ENCODE measurements at places on chromosomes 7 and 10.
A peak's percentile ranks its signal among the peaks of the same experiment; 100 is the strongest.

GRCh38 chr10:89665302-89665701, 20.3 kb upstream of the PANK1 start:
- H3K36me3 ChIP-seq = no peaks in the 10 kb centered on the region
- ATAC-seq = no peak
- no peak overlapping the region for H3K4me3 ChIP-seq
- H3K4me1 ChIP-seq = no peaks in the 10 kb centered on the region
- H3K27me3 ChIP-seq = peaks cover 3% of the 10 kb centered on the region

GRCh38 chr7:148657929-148658328, 40.8 kb upstream of the CUL1 start:
- no peak for ATAC-seq
- no peaks in the 10 kb centered on the region for H3K27me3 ChIP-seq
- H3K4me1 ChIP-seq = no peaks in the 10 kb centered on the region
- no peak overlapping the region for H3K27ac ChIP-seq
- no peak overlapping the region for H3K4me3 ChIP-seq

- peaks cover 4% of the 10 kb centered on the region for H3K27me3 ChIP-seq
- H3K27ac ChIP-seq = no peak overlapping the region
- H3K4me3 ChIP-seq = no peak overlapping the region
- no peaks in the 10 kb centered on the region for H3K36me3 ChIP-seq
Measured at GRCh38 chr10:58700591-58700990, 187.9 kb downstream of the BICC1 start.

DNA sequence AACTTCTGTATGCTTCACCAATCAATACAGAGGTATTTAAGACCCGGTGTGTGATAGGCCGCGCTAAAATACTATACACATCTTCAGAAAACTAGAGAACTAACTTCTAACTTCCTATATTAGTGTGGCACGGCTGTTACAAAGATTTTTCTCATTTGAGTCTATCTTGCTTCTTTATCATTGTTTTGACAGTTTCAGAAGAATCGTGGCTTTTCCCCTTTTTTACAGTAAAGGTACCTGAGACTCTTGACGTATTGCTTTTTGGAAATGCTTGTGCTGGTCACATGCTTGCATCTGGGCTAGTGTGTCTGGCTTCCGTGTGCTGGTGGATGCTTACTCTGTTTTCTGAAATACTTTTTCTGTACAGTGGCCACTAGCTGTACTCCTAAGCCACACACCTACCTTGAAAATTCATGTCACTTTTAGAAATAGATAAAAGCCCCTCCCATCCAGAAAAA, 12.7 kb downstream of the IKZF1 start:
- peak overlapping the region; percentile 98 for H3K4me3 ChIP-seq
- peak; percentile 81 for ATAC-seq
- no peaks in the 10 kb centered on the region for H3K36me3 ChIP-seq
- no peaks in the 10 kb centered on the region for H3K27me3 ChIP-seq

- no peaks in the 10 kb centered on the region for H3K36me3 ChIP-seq
- H3K27ac ChIP-seq = no peak overlapping the region
- H3K27me3 ChIP-seq = no peaks in the 10 kb centered on the region
- no peak overlapping the region for H3K4me3 ChIP-seq
- ATAC-seq = no peak
- H3K4me1 ChIP-seq = no peaks in the 10 kb centered on the region
Measured at GRCh38 chr10:62155054-62155680, 113.5 kb downstream of the RTKN2 start.

GRCh38 chr10:68606918-68607317, 46.8 kb downstream of the TET1 start:
- no peaks in the 10 kb centered on the region for H3K36me3 ChIP-seq
- H3K27ac ChIP-seq = no peak overlapping the region
- H3K4me3 ChIP-seq = no peak overlapping the region
- no peak for ATAC-seq
- H3K27me3 ChIP-seq = no peaks in the 10 kb centered on the region
- H3K4me1 ChIP-seq = peaks cover 6% of the 10 kb centered on the region

- no peak for ATAC-seq
- H3K36me3 ChIP-seq = no peaks in the 10 kb centered on the region
Measured at GRCh38 chr10:116879817-116880216, 30.5 kb downstream of the ENO4 start.

DNA sequence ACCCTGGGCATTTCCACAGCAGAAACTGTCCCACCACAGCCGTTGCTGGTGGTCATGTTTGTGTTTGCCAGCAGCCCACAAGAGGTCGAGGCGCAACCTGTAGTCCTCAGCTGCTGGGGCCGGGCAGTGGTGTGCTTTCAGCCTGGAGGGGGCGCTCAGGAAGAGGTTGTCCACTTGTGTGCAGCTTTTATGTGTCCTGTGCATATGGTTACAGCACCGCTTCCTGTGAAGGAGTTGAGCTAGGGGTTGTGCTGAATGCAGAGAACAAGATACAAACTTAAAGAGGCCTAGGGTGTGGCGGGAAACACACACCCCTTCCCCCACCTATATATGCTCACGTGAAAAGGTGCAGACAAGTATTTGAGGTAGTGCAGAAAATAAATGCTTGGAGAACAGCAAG, 29.5 kb upstream of the PFKFB3 start:
- peak overlapping the region; percentile 77 for H3K4me3 ChIP-seq
- peak overlapping the region; percentile 89 for H3K27ac ChIP-seq
- peaks cover 90% of the 10 kb centered on the region for H3K36me3 ChIP-seq
- no peaks in the 10 kb centered on the region for H3K27me3 ChIP-seq
- peaks cover 75% of the 10 kb centered on the region for H3K4me1 ChIP-seq

DNA sequence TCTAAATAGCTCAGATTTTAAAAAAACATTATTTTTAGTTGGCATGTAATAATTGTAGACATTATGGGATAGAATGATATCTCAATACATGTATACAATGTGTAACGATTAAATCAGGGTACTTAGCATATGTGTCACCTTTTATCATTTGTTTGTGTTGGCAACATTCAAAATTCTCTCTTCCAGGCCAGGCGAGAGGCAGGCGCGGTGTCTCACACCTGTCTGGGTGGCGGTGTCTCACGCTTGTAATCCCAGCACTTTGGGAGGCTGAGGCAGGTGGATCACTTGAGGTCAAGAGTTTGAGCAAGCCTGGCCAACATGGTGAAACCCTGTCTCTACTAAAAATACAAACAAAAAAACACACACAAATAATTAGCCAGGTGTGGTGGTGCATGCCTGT, 151.7 kb downstream of the RTKN2 start:
- no peak overlapping the region for H3K4me3 ChIP-seq
- peaks cover 10% of the 10 kb centered on the region for H3K4me1 ChIP-seq
- no peaks in the 10 kb centered on the region for H3K36me3 ChIP-seq
- ATAC-seq = no peak

DNA sequence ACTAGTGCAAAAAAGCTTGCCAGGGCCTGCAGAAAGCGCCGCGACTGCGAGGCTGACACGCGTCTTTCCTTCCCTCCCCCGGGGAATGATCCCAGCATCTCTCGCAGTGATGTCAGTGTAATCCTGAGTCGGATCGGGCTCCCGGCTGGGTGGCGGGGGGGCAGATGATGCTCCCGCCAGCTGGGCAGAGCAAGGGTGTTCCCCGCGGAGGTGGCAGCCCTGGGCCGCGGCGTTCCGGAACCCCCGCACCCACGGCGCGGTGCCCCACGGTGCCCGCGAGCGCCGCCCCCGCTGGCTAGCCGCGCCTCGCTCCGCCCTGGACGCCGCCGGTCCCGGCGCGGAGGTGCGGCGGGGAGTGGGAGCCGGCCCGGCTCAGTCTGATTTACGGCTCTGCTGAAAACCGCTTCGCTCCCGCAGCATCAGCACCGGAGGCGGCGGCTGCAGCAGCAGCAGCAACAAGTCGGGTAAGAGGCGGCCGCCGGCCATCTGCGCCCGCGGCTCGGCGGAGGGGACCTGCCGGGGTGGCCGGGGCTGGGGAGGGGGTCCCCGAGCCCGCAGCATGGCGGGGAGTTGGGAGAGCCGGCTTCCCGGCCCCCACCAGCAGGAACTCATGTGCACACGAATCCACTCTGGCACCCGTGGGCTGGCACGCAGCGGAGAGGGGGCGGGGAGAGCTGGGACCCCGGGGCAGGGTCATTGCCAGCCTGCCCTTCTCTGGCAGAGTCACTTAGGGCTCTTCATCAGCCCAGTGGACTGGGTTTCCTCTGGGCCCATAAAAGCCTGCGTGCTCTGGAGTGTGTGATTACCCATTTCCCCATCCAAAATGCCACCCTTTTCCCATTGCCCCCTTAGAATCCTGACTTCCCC, at the start of gene ZNF365:
Gene ZNF365, plus strand, starts transcription at position 375 of the 867 bp plus-strand sequence. CDS start 1,825 bp downstream, outside the sequence.
- no peaks in the 10 kb centered on the region for H3K36me3 ChIP-seq
- H3K4me3 ChIP-seq = peak within 1 kb of the TSS; percentile 78
- H3K27me3 ChIP-seq = peaks cover 11% of the 10 kb centered on the region
- no peak within 1 kb of the TSS for H3K27ac ChIP-seq
- ATAC-seq = peak; percentile 77

- peak; percentile 85 for ATAC-seq
- H3K4me3 ChIP-seq = peak overlapping the region; percentile 63
- H3K27ac ChIP-seq = peak overlapping the region; percentile 78
- H3K27me3 ChIP-seq = peaks cover 4% of the 10 kb centered on the region
- H3K36me3 ChIP-seq = no peaks in the 10 kb centered on the region
- H3K4me1 ChIP-seq = peaks cover 5% of the 10 kb centered on the region
Measured at GRCh38 chr10:9294865-9295264, 1240.4 kb downstream of the GATA3 start.

- no peak overlapping the region for H3K27ac ChIP-seq
- H3K27me3 ChIP-seq = peaks cover 32% of the 10 kb centered on the region
- H3K4me3 ChIP-seq = no peak overlapping the region
- no peaks in the 10 kb centered on the region for H3K4me1 ChIP-seq
- ATAC-seq = no peak
Measured at GRCh38 chr10:1413256-1413655, 324.1 kb downstream of the ADARB2 start.

- no peak overlapping the region for H3K4me3 ChIP-seq
- no peaks in the 10 kb centered on the region for H3K36me3 ChIP-seq
- H3K4me1 ChIP-seq = no peaks in the 10 kb centered on the region
- ATAC-seq = peak; percentile 79
Measured at GRCh38 chr7:22156205-22156604, 200.7 kb downstream of the RAPGEF5 start.

DNA sequence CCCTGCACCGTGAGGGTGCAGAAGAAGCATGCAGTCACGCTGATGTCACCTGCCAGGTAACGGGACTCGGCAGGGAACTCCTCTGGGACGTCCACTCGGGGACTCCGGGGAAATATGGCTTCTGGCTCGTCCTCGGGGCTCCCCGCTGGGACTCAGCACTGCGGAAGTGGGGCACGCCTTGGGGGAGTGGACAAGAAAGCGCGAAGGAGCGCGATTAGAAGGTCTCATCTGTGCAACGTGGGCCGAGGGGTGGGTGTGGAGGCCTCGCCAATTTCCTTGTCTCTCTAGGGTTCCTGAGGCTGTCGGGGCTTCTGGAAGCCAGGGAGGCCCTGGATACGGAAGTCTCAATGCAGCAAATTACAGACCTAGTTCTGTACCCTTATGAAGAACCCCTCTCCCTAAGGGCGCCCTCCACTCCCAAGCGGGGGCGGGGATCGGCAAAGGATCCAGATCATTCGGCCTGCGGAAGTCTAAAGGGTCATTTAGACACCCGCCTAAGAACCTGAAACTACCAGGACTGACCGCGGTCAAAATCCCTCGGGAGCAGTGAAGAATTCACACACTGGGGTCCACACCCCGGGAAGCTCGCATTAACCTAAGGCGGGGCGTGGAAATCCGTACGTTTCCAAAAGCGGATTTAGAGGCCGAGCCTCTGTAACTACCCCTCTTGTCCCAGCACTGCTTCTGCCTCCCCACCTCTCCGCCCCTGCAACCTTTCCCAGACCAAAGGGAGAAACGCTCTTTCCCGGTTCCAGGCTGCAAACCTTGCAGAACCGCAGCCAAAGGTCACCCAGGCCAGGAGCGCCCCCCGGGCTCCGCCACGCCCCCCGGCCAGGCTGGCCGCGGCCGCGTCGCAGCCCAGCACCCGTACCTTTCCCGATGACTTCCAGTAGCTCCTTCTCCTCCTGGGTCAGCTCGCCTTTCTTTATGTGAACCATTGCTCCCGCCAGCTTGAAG, 640 bp downstream of the ANKMY2 start:
- H3K27ac ChIP-seq = peak overlapping the region; percentile 93
- H3K4me3 ChIP-seq = peak overlapping the region; percentile 85
- ATAC-seq = peak; percentile 11
- H3K36me3 ChIP-seq = peaks cover 49% of the 10 kb centered on the region
- H3K4me1 ChIP-seq = peaks cover 33% of the 10 kb centered on the region

DNA sequence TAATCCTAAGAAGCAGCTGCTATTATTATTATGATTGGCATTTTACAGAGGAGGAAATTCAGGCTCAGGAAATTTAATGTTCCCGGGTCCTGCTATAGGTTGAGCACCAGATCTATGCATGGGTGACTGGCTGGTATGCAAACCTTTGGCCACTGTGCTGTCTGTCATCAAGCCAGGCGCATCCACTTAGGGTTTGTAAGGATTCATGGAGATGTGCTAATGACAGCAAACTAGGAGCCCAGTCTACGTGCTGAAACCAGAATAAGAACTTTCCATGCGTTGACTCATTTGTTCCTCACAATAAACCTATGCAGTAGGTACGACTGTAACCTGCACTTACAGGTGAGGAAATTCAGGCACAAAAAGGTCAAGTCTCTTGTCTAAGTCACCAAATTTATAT, 64.5 kb upstream of the ZMIZ1 start:
- H3K4me3 ChIP-seq = peak overlapping the region; percentile 32
- H3K36me3 ChIP-seq = no peaks in the 10 kb centered on the region
- H3K27me3 ChIP-seq = no peaks in the 10 kb centered on the region
- H3K4me1 ChIP-seq = peaks cover 11% of the 10 kb centered on the region
- H3K27ac ChIP-seq = peak overlapping the region; percentile 70
- ATAC-seq = peak; percentile 66

DNA sequence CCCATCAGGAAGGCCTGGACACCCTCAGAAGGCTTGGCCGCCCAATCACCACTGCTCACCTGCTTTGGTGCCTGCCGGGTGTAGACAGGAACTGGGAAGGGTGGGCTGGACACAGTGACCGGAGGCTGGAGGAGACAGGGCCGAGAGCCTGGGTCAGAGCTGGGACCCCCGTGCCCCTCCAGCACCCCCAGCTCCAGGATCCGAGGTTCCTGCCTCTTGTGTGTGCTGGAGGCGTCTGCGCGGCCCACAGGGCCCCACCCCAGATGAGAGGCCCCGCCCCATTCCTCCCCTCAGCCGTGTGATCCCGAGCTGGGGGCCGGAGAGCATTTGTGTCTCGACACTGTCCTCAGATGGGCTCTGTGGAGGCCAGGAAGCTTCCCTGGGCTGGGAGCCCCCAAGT, 9.4 kb downstream of the ADAM8 start:
- H3K4me1 ChIP-seq = peaks cover 7% of the 10 kb centered on the region
- H3K4me3 ChIP-seq = no peak overlapping the region
- H3K36me3 ChIP-seq = peaks cover 63% of the 10 kb centered on the region
- no peaks in the 10 kb centered on the region for H3K27me3 ChIP-seq

GRCh38 chr10:94183666-94184264, 179.0 kb downstream of the NOC3L start:
- H3K36me3 ChIP-seq = no peaks in the 10 kb centered on the region
- no peak overlapping the region for H3K27ac ChIP-seq
- H3K4me1 ChIP-seq = no peaks in the 10 kb centered on the region
- peaks cover 3% of the 10 kb centered on the region for H3K27me3 ChIP-seq

All from activated T-helper 17 cell treated with anti-CD3 and anti-CD28 coated beads, Interleukin-2, amount 50 U/mL, for 72 hours (primary cell).